ENCODE measurements at places on chromosomes 13 and 19.

- DNase-seq: no peak
- peaks cover 11% of the 10 kb centered on the region for H3K27me3 ChIP-seq
- no peak overlapping the region for H3K27ac ChIP-seq
- no peaks in the 10 kb centered on the region for H3K36me3 ChIP-seq
These were observed 38.6 kb upstream of the SEMA6B start for GRCh38 chr19:4597975-4598671.

GRCh38 chr13:103759361-103759760 lies 693.1 kb upstream of the SLC10A2 start:
- no peaks in the 10 kb centered on the region for H3K36me3 ChIP-seq
- no peak for DNase-seq
- no peaks in the 10 kb centered on the region for H3K4me1 ChIP-seq

DNA sequence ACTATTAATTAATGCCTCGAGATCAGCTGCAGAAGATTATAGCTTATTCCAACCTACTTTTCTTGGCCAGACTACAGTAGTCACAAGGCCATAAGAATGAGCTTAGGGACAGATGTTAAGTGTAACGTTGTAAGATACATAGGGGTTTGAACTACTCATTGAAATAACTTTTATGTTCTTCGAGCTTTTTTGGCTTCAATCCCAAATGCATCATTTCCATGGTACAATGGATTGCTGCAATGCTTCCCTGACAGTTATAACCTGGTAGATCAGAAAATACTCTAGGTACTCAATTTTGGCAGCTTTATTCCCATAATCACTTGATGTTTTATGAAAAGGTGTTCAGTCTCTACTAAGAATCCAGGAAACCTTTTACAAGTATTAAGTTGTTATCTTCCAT lies 2216.7 kb upstream of the PCDH20 start:
- no peaks in the 10 kb centered on the region for H3K27me3 ChIP-seq
- H3K4me1 ChIP-seq: no peaks in the 10 kb centered on the region
- H3K27ac ChIP-seq: no peak overlapping the region
- no peak overlapping the region for H3K4me3 ChIP-seq

DNA sequence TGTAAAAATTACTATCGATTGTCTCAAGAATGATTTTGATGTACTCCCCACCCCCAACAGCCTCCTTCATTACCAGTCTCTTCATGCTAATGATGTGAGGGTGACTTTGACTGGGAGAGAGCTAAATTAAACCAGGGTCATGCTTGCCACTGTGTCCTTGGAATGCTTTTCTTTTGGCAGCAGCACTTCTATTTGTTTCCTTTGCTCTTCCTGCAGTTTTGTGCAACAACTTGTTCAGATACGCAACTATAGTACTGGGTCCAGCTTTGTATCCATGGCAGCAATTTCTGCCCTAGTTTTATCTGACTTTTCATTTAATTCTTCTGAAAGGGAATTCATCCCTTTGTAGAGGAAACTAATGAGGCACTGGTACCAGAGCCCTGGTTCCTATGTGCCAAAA lies 2792.1 kb downstream of the PCDH9 start:
- H3K4me1 ChIP-seq: no peaks in the 10 kb centered on the region
- no peak overlapping the region for H3K27ac ChIP-seq
- H3K4me3 ChIP-seq: no peak overlapping the region
- no peaks in the 10 kb centered on the region for H3K36me3 ChIP-seq
- no peaks in the 10 kb centered on the region for H3K27me3 ChIP-seq

- H3K27ac ChIP-seq: no peak overlapping the region
- no peaks in the 10 kb centered on the region for H3K36me3 ChIP-seq
- H3K27me3 ChIP-seq: no peaks in the 10 kb centered on the region
- DNase-seq: peak; percentile 54
These were observed 23.7 kb upstream of the TFDP1 start for GRCh38 chr13:113560645-113561416.

- DNase-seq: no peak
- H3K4me1 ChIP-seq: no peaks in the 10 kb centered on the region
- H3K4me3 ChIP-seq: no peak overlapping the region
- H3K36me3 ChIP-seq: no peaks in the 10 kb centered on the region
- no peak overlapping the region for H3K27ac ChIP-seq
These were observed 160.4 kb upstream of the PCDH9 start for GRCh38 chr13:67390462-67391086.

- H3K4me3 ChIP-seq: no peak overlapping the region
- H3K27ac ChIP-seq: no peak overlapping the region
- H3K36me3 ChIP-seq: no peaks in the 10 kb centered on the region
- H3K4me1 ChIP-seq: no peaks in the 10 kb centered on the region
These were observed 296.8 kb upstream of the SGCG start for GRCh38 chr13:22883956-22884355.

GRCh38 chr13:99656844-99657381 lies 155.6 kb downstream of the TM9SF2 start:
- no peaks in the 10 kb centered on the region for H3K27me3 ChIP-seq
- H3K4me3 ChIP-seq: no peak overlapping the region

DNA sequence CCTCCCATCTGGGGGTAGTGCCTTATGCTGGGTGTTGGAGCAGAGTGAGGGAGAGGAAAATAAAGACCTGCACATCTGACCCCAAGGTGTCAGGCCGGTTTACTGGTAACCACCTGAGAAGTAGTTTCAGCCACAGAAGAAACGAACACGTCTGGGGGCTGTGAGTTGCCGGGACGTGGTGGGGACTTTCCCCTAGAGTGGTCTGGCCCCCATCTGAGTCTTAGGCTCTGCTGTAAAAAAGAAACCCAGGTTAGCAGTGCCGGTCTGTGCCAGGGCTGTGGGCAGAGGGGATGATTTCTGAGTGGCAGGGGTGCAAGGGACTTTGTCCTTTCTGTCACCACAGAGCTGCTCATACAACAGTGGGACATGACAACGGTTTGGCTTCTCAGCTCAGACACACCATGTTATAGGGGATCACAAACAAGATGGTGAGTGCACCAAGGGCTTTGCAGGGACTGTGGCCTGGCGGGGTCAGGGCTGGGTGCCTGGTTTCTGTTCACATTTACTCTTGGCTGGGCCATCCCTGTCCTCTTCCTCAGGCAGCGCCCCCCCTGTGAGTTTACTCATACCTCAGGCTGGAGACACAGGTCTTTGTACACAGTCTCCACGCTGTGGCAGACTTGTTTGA lies 9.0 kb downstream of the GCDH start:
- H3K4me1 ChIP-seq: no peaks in the 10 kb centered on the region
- DNase-seq: no peak
- H3K27me3 ChIP-seq: no peaks in the 10 kb centered on the region
- H3K27ac ChIP-seq: no peak overlapping the region

- no peaks in the 10 kb centered on the region for H3K27me3 ChIP-seq
- no peak overlapping the region for H3K27ac ChIP-seq
- H3K36me3 ChIP-seq: no peaks in the 10 kb centered on the region
- no peak overlapping the region for H3K4me3 ChIP-seq
- no peaks in the 10 kb centered on the region for H3K4me1 ChIP-seq
These were observed 153.6 kb downstream of the KCTD15 start for GRCh38 chr19:33950091-33950750.

Measured in right atrium auricular region (tissue), 2 donors.